ENCODE measurements at places on chromosomes 3 and 15.

DNA sequence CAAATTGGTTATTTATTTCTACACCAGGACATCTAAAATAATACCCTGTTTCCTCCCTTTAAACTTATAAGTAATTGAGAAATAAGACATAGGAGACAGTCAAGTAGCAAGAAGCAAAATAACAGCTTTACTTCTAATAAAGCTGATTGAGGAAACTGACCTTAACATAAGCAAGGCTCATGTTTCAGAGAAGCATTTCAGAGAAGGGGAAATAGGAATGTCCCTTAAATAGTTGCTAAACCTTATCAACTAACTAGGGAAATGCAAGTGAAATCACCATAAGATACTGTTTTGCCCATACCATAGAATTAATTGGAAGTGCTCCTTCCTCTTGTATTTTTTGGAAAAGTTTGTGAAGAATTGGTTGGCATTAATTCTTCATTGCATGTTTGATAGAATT, 84.9 kb downstream of the B3GALNT1 start:
- no peak for DNase-seq

DNA sequence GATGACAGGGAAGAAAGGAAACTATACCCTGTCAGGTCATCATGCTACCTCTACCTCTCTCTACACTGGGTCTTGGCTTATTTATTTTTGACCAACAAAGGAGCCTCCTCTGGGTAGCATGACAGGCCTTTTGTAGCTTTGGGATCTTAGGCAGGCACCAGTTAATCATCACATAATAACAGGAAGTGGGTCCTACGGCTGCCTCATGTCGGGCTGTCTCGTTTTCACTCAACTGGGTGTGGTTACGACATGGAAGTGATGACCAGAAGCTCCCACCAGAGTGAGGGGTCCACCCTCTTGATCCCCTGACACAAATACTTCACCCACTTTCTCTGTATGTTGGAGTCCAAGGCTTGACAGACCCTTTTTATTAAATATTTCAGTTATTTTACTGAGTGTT, 105.3 kb downstream of the CD47 start:
- no peak for DNase-seq

- no peak for DNase-seq
These were observed 32.1 kb downstream of the CD200 start for GRCh38 chr3:112365035-112365434.

- DNase-seq: no peak
These were observed 35.2 kb downstream of the ABTB1 start for GRCh38 chr3:127707851-127708411.

GRCh38 chr3:195041871-195042742, 228.9 kb downstream of the XXYLT1 start:
- no peak for DNase-seq

- DNase-seq: no peak
These were observed 401 bp downstream of the ZSCAN29 start for GRCh38 chr15:43370310-43370974.

GRCh38 chr3:103388214-103388613, 953.4 kb downstream of the ZPLD1 start:
- no peak for DNase-seq

DNA sequence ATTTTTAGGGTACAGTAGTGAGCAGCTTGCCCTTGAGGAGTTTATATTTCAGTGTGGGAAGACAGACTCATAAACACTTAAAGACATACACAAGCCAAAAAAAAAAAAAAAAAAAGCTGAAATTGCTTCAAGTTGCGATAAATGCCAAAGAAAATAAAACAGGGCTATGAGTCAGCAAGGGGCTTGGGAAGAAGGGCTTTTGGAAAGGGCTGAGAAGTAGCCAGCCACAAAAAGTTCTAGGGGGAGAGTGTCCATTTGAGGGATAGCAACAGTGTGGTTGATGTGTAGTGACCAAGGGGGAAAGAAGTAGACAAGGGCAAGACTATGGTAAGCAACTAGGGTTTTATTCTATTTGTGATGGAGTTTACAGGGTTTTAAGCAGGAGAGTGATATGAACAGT, 185.5 kb downstream of the ADAMTS9 start:
- no peak for DNase-seq

DNA sequence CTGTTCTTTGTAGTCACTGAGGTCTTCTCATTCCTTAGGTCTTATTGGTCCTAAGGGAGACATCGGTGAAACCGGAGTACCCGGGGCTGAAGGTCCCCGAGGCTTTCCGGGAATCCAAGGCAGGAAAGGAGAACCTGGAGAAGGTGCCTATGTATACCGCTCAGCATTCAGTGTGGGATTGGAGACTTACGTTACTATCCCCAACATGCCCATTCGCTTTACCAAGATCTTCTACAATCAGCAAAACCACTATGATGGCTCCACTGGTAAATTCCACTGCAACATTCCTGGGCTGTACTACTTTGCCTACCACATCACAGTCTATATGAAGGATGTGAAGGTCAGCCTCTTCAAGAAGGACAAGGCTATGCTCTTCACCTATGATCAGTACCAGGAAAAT, 11.6 kb downstream of the ADIPOQ start:
- no peak for DNase-seq

DNA sequence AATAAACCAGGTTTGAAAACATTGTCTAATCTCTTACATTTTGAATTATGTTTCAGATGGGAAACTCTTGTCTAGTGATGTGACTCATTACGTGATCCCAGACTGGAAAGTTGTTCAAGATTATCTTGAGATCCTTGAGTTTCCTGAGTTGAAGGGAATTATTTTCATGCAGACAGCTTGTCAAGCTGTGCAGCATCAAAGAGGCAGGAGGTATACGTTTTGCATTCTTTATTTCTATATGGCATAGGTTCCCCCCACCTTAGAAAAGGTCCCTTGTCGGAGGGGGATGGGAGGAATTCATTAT, 1.5 kb downstream of the DIS3L start:
- DNase-seq: no peak

- DNase-seq: no peak
These were observed 6.7 kb upstream of the FETUB start for GRCh38 chr3:186633481-186633880.
